ENCODE measurements at places on chromosomes 6 and 20. TPM values are rescaled to one million over a fixed set of nuclear protein-coding genes. Genes with fewer than 3 reads are reported as not detected.

GDAP1L1 gene
- 0.77 TPM for total RNA-seq

DNA sequence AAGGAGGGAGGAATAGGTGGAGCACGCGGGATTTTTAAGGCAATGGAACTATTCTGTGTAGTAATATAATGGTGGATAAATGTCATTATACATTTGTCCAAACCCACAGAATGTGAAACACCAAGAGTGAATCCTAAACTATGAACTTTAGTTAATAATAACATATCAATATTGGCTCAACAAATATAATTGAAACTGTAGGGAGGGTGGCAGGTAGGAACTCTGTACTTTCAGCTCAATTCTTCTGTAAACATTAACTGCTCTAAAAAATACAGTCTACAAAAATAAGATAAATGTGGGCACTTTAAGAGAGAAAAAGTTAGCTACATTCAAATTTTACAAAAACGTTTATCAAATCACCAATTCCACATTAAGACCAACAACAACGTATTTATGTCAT, 136.7 kb upstream of the RUNX2 start:
- no peak overlapping the region for H3K4me3 ChIP-seq
- H3K27ac ChIP-seq: no peak overlapping the region
- no peak for DNase-seq
- no peaks in the 10 kb centered on the region for H3K4me1 ChIP-seq
- H3K27me3 ChIP-seq: no peaks in the 10 kb centered on the region
- no peaks in the 10 kb centered on the region for H3K36me3 ChIP-seq

UNC93A gene
- not detected for total RNA-seq

FUT9 gene
- total RNA-seq: 0.20 TPM

OTOR gene
- total RNA-seq: not detected

GRCh38 chr20:51338692-51339440, 203.7 kb downstream of the NFATC2 start:
- no peak overlapping the region for H3K4me3 ChIP-seq
- DNase-seq: peak; percentile 89
- no peaks in the 10 kb centered on the region for H3K27me3 ChIP-seq
- H3K4me1 ChIP-seq: peaks cover 31% of the 10 kb centered on the region
- no peaks in the 10 kb centered on the region for H3K36me3 ChIP-seq
- peak overlapping the region; percentile 99 for H3K27ac ChIP-seq

DNA sequence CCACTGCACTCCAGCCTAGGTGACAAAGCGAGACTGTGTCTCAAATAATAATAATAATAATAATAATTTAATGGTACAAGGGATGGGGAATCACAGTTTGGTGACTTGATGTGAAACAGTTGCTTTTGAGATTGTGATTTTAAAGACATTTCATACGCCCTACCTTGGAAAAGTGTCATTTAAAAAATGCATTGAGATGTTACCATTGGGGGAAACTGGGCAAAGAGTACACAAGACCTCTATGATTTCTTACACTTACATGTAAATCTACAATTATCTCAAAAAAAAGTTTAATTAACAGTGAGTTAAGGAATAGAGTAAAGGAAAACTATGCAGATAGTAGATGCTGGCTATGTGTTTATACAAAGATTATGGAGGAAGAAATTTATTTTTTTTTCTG, 22.3 kb downstream of the ADTRP start:
- H3K27ac ChIP-seq: no peak overlapping the region
- H3K27me3 ChIP-seq: no peaks in the 10 kb centered on the region
- no peak overlapping the region for H3K4me3 ChIP-seq
- no peak for DNase-seq

- no peak overlapping the region for H3K27ac ChIP-seq
- no peak for DNase-seq
- no peaks in the 10 kb centered on the region for H3K36me3 ChIP-seq
Measured at GRCh38 chr6:110617057-110617456, 140.6 kb upstream of the SLC22A16 start.

- DNase-seq: peak; percentile 69
- peaks cover 2% of the 10 kb centered on the region for H3K36me3 ChIP-seq
Measured at GRCh38 chr6:130018292-130018743, at the start of gene L3MBTL3. Gene L3MBTL3, plus strand, starts transcription at chr6:130018581. Its CDS starts 24,119 bp downstream, at chr6:130042700.

DNA sequence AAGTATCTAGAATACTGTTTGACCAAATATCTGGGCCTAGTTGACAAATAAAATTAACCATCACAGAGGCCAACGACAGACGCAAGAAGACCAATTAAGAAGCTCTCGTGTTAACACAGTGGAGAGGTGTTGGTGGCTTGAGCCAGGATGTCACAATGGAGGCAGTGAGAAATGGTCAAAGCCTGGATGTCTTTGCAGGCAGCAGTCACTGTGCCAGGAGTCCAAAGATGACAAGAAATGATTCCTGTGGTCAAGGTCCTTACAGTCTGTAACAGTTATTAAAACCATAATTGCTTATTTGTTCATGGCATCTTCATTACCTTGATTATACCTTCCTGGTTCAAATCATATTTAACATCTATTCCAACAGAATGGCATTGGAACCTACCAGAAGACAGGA, 91.3 kb upstream of the EDN1 start:
- no peaks in the 10 kb centered on the region for H3K27me3 ChIP-seq
- peaks cover 19% of the 10 kb centered on the region for H3K4me1 ChIP-seq
- H3K27ac ChIP-seq: no peak overlapping the region
- H3K4me3 ChIP-seq: no peak overlapping the region

GRCh38 chr20:45014671-45015415, 48.5 kb downstream of the STK4 start:
- H3K4me1 ChIP-seq: peaks cover 38% of the 10 kb centered on the region
- peak overlapping the region; percentile 41 for H3K27ac ChIP-seq
- H3K36me3 ChIP-seq: no peaks in the 10 kb centered on the region
- H3K4me3 ChIP-seq: no peak overlapping the region

- H3K36me3 ChIP-seq: no peaks in the 10 kb centered on the region
- H3K4me3 ChIP-seq: no peak overlapping the region
- no peaks in the 10 kb centered on the region for H3K27me3 ChIP-seq
Measured at GRCh38 chr6:14713008-14713960, 532.6 kb upstream of the JARID2 start.

DNA sequence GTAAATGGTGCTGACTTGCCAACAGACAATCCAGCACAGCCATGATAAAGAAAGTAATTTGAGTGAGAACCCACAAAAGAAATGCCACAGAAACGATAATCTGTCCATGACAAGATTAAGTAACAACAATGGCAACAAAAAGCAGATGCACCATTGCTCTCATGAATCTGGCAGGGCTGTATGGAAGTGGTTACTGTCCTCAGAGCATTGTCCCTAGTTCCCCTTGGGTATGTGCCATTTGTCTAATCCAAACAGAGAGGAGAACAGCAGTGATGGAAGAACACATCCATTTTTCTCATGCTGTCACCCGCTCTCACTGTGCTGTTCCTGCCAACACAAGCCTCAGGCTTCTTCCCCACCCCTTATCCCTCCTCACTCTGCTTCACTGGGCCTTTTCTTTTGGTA, 65.8 kb downstream of the REV3L start:
- peaks cover 7% of the 10 kb centered on the region for H3K36me3 ChIP-seq
- DNase-seq: peak; percentile 41
- H3K4me3 ChIP-seq: no peak overlapping the region
- peaks cover 22% of the 10 kb centered on the region for H3K4me1 ChIP-seq
- no peak overlapping the region for H3K27ac ChIP-seq
- no peaks in the 10 kb centered on the region for H3K27me3 ChIP-seq

GRCh38 chr6:36666826-36667591, 11.5 kb upstream of the CDKN1A start:
- peaks cover 18% of the 10 kb centered on the region for H3K4me1 ChIP-seq
- DNase-seq: peak; percentile 95
- no peaks in the 10 kb centered on the region for H3K27me3 ChIP-seq
- peak overlapping the region; percentile 76 for H3K27ac ChIP-seq

DNA sequence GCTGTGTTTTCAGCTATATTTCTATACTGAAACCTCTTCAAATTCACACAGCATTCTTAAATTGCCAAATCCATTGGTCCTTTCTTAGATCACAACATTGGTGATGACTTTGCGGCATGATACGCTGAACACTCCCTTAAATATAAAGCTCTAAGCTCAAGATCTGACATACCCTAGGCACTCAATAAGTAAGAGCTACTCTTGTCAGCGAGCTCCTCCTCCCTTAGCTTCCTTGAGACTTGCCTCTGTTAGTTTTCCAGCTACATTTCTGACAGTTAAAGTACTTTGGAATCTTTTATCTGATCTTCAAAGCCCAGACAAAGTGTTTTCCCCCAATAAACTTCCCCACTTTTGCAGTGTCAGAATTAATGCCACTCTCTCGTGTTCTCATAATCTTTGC, 117.0 kb downstream of the HIVEP2 start:
- no peaks in the 10 kb centered on the region for H3K36me3 ChIP-seq
- H3K4me3 ChIP-seq: no peak overlapping the region
- DNase-seq: no peak
- no peaks in the 10 kb centered on the region for H3K27me3 ChIP-seq
- H3K4me1 ChIP-seq: peaks cover 7% of the 10 kb centered on the region

GRCh38 chr6:23456396-23456795, 669.6 kb upstream of the NRSN1 start:
- no peaks in the 10 kb centered on the region for H3K27me3 ChIP-seq
- H3K36me3 ChIP-seq: no peaks in the 10 kb centered on the region
- peaks cover 13% of the 10 kb centered on the region for H3K4me1 ChIP-seq
- DNase-seq: no peak
- H3K4me3 ChIP-seq: no peak overlapping the region

DNA sequence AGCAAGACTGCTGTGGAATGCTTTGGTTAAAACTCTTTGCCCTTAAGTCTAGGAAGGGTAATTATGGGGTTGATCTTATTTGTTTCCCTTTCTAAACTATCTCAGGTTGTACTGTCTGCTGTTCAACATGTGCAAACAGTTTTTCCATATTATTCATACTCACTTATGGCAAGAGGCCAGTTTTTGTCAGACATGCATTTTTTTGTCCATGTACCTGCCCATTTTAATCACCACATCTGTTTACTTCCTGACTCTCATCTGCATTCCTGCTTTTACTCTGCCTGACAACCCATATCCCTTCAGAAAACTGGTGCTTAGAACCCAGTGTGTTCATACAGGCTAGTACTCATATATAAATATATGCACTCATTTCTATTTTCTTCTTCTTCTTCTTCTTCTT, 80.3 kb downstream of the LPA start:
- no peak overlapping the region for H3K4me3 ChIP-seq
- H3K27me3 ChIP-seq: no peaks in the 10 kb centered on the region
- no peak for DNase-seq
- H3K4me1 ChIP-seq: no peaks in the 10 kb centered on the region
- H3K27ac ChIP-seq: no peak overlapping the region

FAM217A gene
- total RNA-seq: not detected

DNA sequence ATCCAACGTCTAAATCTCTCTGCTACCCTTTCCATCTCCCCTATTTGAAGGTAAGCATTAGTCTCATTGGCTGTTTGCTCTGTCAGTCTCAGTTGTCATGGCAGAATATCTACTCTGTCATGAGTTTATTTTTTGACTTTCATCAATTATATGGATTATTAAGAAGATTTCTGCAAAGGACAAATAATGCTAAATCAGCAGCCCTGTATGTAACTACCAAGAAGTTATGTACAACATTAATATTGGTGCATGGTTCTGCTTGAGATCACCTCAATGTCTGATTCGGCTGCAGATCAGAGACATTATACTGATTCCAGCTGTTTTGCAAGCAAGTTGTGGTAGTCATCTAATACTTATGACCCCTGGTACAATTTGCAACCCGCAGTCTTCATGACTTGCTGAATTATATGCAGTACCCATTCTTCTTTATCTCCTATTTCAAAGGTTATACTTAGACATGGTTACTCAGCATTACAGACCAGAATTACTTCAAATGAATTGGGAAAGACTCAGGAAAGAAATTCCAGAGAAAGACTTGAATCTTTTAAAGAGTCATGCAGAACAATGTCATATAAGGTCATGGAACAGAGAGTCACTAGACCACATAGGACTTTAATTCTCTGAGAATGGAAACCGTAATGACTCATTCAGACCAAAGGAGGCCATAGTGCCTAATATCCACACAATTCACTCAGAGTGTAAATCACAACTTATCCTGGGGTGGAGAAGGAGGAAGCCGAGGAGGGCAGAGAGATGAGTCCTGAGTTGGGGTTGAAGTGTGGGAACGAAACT, 201.4 kb downstream of the IBTK start:
- H3K36me3 ChIP-seq: no peaks in the 10 kb centered on the region
- H3K4me3 ChIP-seq: no peak overlapping the region
- H3K27ac ChIP-seq: peak overlapping the region; percentile 75
- peak; percentile 87 for DNase-seq

GRCh38 chr20:3181270-3181669, 7.9 kb upstream of the LZTS3 start:
- H3K27ac ChIP-seq: no peak overlapping the region
- H3K4me1 ChIP-seq: no peaks in the 10 kb centered on the region
- no peak overlapping the region for H3K4me3 ChIP-seq
- H3K27me3 ChIP-seq: no peaks in the 10 kb centered on the region
- DNase-seq: no peak

DNA sequence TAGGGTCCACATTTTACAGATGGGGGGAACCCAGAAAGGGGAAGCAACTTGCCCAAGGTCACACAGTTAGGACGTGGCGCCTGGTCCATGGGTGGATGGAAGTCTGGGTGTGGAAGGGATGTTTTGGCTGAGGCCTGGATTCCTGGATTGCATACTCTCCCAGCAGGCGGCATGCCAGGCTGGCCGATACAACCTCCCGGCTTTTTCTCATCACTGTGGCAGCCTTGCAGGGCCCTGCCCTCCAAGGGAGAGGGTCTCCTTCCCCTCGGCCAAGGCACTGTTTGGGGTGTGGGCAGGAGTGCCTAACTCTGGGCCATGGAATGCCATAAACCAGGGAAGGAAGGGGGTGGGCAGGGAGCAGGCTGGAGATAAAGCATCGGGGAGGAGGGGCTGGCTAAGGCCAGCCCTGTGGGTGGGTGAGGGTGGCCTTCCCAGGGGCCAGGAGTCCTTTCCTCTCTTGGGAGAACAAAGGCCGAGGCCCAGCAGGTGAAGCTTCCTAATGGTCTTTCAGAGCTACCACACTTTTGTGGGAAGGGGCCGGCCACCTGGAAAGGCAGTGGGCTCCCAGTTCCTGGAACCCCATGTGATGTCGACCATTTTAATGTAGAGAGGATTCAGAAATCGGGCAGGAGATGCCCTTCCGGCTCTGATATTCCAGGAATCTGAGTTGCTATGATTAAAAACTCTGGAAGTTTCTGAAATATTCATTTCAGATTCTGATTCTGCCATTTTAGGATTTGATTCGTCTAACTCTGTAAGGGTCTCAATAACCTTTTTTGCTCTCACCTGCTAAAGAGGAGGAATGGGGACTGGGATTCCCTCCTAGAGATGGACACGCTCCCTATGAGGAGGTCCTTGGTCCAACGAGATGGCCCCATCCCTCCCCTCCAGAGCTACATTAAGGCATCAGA, 4.2 kb downstream of the FOXS1 start:
- DNase-seq: no peak
- H3K27me3 ChIP-seq: no peaks in the 10 kb centered on the region
- H3K36me3 ChIP-seq: no peaks in the 10 kb centered on the region
- peaks cover 79% of the 10 kb centered on the region for H3K4me1 ChIP-seq
- H3K27ac ChIP-seq: peak overlapping the region; percentile 85
- no peak overlapping the region for H3K4me3 ChIP-seq

- no peak overlapping the region for H3K27ac ChIP-seq
- H3K4me1 ChIP-seq: peaks cover 15% of the 10 kb centered on the region
- peaks cover 3% of the 10 kb centered on the region for H3K27me3 ChIP-seq
- no peak for DNase-seq
- H3K4me3 ChIP-seq: no peak overlapping the region
Measured at GRCh38 chr20:32634041-32634805, 39.5 kb downstream of the C20orf203 start.
